ENCODE measurements at places on chromosomes 5 and 9.

- DNase-seq, result no peak
Measured at GRCh38 chr9:129373361-129373760, 195.3 kb upstream of the IER5L start.

GRCh38 chr5:171984748-171985419 is 21.6 kb downstream of the FBXW11 start:
- no peak for DNase-seq

- DNase-seq, result no peak
Measured at GRCh38 chr5:57258052-57258451, 84.2 kb downstream of the GPBP1 start.

DNA sequence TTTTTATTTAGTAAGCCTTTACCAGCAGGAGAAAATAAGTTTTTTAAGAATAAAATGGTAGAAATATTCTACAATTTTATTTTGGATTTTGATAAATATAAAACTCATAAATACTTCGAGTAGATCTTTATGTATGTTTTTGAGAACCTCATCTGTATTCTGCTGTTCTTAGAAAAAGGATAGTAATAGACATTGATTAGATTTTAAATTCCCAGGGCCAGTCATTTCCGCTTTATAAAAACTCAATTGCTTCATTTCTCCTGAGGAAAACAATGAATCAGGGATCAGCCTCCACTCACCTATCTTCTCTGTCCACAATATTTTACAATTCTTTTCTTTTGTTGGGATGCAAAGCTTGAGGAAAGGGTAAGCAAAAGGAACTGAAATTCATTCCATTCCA is 1983.5 kb upstream of the C9orf72 start:
- no peak for DNase-seq

DNA sequence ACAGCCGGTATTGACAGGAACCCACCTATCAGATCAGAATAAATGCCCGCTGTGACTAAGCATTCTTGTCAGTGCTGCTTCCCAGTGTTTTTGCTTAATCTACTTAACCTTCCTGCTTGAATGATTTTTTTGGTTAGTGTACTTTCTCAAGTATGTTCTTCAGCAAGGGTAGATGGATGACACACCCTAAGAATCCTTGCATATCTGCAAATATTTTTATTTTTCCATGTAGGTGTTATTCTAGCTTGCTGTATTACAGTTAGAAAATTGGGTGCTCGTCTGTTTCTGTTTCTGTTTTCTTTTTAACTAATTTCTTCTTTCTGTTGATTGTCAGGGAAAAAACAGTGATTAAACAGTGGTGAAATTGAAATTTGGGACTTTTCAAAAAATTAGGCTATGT is 64.5 kb downstream of the SEC61B start:
- DNase-seq, result no peak

GRCh38 chr5:27242258-27242626 is 203.9 kb upstream of the CDH9 start:
- DNase-seq, result no peak

DNA sequence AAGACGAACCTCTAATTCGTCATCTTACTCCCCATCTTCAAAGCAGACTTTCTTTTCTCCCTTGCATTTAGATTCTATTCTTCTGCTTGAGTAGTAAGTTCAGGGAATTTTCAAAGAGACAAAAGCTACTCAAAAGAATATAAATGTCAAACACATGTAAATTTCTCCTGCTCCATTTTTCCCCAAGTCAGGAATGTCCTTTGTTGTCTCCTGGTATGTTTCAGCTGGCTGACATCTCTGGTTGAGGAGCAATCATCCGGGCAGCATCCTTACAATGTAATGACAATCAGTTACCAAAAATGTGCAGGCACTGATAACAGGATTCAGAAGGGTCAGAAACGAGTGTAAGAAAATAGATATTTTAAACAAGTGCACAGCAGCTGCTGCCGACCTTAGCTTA is 47.6 kb upstream of the PPP1R2B start:
- no peak for DNase-seq

GRCh38 chr5:616484-617039 is 4.4 kb downstream of the CEP72 start:
- DNase-seq, result no peak

DNA sequence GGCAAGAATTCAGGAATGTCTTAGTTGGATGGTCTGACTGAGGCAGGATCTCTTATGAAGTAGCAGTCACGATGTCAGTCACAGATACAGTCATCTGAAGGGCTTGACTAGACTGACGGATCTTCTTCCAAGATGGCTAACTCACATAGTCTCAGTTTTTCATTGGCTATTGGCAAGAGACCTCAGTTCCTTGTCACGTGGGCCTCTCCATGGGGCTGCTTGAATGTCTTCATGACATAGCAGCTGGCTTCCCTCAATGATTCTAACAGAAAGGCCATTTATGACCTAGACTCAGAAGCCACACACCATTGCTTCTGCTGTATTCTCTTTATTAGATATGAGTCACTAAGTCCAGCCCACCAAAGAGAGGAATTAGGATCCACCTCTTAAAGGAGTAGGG is 4.7 kb downstream of the APC start:
- no peak for DNase-seq

DNA sequence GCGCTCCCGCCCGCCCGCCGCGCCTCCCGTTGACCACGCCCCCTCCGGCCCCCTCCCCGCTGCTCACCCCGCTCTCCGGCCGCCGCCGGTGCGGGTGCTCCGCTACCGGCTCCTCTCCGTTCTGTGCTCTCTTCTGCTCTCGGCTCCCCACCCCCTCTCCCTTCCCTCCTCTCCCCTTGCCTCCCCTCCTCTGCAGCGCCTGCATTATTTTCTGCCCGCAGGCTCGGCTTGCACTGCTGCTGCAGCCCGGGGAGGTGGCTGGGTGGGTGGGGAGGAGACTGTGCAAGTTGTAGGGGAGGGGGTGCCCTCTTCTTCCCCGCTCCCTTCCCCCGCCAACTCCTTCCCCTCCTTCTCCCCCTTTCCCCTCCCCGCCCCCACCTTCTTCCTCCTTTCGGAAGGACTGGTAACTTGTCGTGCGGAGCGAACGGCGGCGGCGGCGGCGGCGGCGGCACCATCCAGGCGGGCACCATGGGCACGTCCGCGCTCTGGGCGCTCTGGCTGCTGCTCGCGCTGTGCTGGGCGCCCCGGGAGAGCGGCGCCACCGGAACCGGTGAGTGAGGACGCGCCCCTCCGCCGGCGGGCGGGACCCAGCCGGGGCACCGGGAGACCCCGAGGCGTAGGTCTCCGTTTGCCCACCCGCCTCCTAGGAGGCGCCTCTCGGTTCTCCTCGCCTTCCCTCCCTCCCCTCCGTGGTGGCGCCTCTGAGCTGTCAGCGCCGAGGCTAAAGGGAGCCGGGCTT is at the start of gene VLDLR:
TSS of gene VLDLR (plus strand) at position 66 of the 739 bp plus-strand sequence. CDS start at position 469, 403 bp downstream.
- peak; percentile 42 for DNase-seq

DNA sequence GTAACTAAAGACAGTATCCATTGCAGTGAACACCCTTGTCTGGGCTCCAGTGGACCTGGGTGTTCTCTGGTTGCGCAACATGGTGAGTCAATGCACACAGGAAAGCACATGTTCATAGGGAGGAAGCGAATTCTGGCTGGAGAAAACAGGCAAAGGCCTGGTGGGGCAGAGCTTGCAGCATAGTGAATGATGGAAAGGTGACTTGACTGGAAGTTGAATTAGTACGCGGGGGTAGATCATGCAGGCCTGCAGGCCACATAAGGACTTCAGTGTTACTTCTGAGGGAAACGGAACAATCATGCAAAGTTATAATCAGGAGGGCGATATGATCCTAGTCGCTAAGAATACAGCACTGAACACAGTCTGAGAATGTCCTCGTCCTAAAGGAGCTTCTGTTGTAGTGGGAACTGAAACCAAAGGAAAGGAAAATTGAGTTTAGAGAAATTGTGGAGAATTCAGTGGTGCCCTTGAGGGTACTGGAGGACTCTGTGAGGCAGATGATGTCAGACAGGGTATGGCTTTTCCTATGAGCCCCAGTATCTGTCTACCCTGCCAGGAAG is 71.9 kb upstream of the RANBP3L start:
- no peak for DNase-seq

- DNase-seq, result no peak
Measured at GRCh38 chr9:33718987-33719386, 76.4 kb upstream of the PRSS3 start.

- DNase-seq, result no peak
Measured at GRCh38 chr5:146820987-146821386, 57.6 kb downstream of the PPP2R2B start.

- no peak for DNase-seq
Measured at GRCh38 chr9:127546125-127546832, 65.8 kb upstream of the STXBP1 start.

GRCh38 chr5:22542340-22542739 is 310.8 kb downstream of the CDH12 start:
- DNase-seq, result no peak

DNA sequence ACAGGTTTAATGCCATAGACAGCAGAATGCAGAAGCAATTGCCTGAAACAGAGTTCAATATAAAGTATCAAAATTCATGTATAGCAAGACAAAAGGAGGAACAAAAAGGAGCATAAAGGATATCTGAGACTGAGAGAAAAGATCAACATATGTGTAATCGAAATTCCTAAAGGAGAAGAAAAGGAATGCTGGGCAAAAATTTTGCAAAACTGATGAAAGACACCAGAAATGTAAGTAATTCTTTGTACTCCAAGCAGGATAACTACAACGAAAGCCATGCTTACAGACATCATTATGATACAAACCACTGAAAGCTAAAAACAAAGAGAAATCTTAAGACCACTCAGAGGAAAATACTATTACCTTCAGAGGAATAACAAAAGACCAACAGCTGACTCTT is 72.8 kb upstream of the MTAP start:
- DNase-seq, result no peak

GRCh38 chr5:107223066-107223465 is 447.7 kb downstream of the EFNA5 start:
- no peak for DNase-seq

DNA sequence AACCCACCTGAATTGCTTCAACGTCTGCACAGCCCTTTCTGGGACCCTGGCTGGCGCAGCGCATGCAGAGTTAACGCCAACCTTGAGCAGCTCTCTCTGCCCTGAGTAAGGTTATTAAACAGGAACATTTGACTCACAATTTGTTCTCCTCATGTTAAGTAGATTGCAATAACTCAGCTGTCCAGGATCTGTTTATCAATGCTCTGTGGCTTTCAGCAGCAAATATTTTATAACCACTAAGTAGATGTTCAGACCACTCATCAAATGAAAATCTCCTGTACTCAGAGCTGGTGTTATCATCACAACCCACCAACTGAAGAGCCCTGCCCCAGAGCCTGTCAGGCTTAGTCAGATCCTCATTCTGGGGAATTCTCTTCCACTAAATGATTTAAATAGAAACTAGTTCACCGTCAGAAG is 403.0 kb downstream of the ZNF608 start:
- no peak for DNase-seq

DNA sequence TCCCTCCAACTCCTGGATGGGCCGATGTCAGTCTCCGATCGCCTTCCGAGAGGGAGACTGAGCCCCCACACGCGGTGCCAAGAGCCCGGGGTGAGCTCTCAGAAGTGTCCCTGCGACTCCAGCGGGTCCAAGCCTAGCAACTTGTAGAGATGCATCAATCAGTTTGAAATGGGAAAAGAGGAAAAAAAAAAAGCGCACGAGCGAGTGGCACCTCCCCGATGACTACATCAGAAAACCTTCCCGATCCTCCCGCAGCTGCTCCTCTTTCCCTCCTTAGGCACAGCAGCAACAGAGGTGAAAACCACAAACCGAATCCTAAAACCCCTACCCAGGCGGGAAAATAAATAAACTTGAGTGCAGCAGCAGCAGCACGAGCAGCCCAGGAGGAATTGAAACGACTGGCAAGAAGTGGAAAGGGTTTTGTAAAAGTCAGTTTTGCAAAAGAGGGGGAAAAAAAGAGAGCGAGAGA is 1.0 kb upstream of the EFNA5 start:
- peak; percentile 26 for DNase-seq

- no peak for DNase-seq
Measured at GRCh38 chr5:17477043-17477442, 21.0 kb upstream of the TAF11L2 start.

DNA sequence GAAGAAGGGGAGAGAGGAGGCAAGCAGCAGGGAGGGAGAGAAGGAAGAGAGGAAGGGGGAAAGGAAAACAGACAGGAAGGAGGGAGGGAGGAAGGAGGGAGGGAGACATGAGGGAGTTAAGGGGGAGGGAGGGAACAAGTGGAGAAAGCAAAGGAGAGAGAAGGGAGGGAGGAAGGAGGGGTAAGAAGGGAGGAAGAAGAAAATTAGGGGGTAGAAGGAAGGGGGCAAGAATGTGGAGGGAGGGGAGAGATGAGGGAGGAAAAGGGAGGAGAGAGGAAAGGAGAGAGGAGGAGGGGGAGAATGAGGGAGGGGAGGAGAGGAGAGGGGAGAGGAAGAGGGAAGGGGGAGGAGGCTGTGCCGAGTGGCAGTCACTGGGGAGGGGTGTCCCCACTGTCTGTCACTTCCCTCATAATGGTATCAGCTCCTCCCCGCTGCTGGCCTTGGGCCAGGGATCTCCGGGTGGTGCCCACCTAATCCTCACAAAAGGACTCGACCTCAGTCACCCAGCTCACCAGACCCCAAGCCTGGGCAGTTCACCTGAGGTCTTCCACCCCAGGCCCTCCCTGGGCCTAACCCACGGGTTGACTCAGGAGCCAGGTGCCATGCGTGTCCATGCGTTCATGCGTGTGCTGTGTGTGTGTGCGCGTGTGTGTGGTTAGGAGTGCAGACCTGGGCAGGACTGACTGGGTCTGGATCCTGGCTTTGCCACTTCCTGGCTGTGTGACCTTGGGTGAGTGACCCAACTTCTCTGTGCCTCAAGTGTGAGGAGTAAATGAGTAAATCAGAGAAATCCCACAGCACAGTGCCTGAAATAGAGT is 18.1 kb downstream of the C9orf50 start:
- no peak for DNase-seq

DNA sequence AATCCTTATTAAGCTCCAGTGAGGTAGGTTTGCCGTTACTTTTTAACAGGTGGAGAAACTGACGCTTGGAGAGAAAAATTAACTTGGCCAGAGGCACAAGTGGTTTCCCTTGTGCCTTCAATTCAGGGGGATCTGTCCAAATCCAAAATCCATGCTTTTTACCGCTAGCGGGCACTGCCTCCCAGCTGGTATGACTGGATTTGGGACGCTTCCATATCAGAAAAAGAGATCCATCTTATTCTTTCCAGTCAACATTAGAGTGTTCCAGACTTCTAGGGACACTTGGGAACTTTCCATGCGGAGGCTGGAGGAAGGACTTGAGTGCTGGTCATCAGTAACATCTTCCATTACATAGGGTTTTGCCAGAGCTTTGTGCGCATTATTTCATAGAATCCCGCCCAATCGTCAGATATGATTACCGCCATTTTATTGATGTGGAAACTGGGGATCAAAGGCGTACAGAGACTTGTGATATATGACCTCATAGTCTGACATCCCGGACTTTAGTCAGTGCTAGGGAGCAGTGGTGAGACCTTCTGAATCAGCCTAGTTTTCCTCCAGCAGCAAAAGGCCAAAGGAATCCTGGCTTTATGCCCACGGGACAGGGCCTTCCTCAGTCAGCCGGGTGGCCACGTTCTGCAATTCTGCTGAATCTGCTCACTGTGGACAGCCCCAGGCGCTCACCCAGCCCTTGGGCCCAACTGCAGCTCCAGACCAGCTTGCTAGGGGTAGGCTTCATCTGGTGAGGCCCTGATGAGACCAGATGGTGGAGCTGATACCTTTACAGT is 1.1 kb upstream of the GNPDA1 start:
- no peak for DNase-seq

GRCh38 chr9:91580136-91580535 is 156.5 kb upstream of the NFIL3 start:
- no peak for DNase-seq

GRCh38 chr5:166959766-166960165 is 1331.7 kb upstream of the WWC1 start:
- no peak for DNase-seq

- DNase-seq, result no peak
Measured at GRCh38 chr9:126411225-126411947, 84.8 kb downstream of the MVB12B start.
